Daoy (cell line): ENCODE measurements at places on chromosomes 2 and 18. TPM values are rescaled to one million over a fixed set of nuclear protein-coding genes. Genes with fewer than 3 reads are reported as not detected.

- peak; percentile 17 for DNase-seq
Observed at GRCh38 chr2:153519257-153519875, 40.8 kb upstream of the RPRM start.

- DNase-seq: no peak
Observed at GRCh38 chr2:97656905-97657587, 6.8 kb downstream of the ACTR1B start.

DNA sequence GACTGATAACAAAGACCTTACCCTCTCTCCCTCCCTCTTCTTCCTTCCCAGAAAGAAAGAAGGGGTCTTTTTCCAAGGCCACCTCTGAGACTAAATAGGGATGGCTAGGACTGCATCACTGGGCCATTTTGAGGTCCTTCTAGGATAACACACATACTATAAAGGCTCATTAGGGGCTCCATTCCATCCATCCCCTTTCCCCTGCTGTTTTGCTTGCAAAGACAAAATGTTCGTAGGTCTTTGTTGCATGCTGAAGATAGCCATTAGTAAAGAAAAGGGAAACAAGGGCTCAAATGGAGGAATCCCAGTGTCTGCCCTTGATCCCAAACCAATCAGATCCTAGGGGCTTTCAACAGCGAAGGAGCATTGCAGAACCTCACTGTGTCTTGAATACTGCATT lies 344.3 kb downstream of the CYP26B1 start:
- no peak for DNase-seq

DNA sequence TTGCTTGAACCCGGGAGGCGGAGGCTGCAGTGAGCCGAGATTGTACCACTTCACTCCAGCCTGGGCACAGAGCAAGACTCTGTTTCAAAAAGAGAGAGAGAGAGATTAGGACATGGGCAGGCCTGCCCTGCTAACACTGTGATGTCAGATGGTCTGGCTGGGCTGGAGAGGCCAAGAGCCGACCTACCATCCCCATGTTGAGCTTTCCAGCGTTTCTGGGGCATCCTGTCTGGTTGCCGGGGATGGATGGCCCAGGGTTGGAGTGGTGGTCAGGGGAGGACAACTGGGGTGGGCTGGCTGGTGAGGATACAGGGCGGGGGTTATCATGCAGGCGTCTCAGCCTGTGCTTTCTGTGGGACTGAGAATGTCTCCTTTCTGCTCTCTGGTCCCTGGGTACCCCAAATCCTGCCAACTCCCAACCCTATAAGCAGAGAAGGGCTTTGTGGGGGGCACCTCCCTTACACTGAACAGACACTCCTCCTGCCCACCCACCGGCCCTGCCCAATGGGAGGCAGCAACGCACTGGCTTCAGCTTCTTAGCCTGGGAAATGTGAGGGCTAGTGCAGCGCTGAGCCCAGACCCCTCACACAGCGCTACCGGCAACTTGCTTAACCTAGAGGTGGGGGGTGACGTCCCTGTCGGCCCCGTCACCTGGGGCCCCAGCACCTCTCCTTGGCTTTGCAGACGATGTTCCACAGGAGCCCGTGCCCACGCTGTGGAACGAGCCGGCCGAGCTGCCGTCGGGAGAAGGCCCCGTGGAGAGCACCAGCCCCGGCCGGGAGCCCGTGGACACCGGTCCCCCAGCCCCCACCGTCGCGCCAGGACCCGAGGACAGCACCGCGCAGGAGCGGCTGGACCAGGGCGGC lies 5.4 kb downstream of the SNORC start:
- peak; percentile 30 for DNase-seq

- DNase-seq: no peak
Observed at GRCh38 chr2:196086517-196087368, 18.1 kb upstream of the DNAH7 start.

- no peak for DNase-seq
Observed at GRCh38 chr18:46950064-46950656, 32.8 kb downstream of the KATNAL2 start.

GRCh38 chr2:156672556-156673332 lies 236.6 kb downstream of the GPD2 start:
- no peak for DNase-seq

DNA sequence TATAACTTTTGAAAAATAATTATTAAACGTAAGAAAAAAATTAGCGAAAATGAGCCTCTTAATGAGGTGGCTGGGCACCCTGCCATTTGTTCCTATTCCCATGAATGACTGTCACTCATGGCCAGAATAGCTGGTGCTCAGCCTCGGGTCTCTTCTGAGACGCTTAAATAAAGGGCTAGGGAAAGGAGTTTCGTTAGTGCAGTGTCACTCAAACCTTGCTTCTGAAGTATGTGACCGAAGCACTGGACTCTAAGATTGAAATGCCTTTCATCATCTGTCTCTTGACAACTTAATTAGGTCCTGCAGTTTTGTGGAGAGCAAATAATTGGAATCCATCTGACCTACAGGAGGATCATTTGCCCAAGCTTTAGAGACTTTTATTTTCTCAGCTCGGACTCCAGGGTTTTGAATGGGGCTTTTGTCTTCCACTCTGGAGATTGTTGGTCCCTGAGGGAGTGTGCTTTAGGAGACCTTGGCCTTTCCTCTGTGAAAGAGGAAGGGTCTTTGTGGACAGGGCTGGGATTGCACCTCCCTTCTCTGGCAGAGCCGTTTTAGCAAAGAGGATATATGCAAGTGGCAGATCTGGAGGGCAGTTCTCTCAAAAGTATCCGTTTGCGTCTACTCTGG lies 42.3 kb upstream of the FHOD3 start:
- DNase-seq: no peak

- DNase-seq: no peak
Observed at GRCh38 chr2:194550702-194551101, 1106.3 kb upstream of the SLC39A10 start.

DNA sequence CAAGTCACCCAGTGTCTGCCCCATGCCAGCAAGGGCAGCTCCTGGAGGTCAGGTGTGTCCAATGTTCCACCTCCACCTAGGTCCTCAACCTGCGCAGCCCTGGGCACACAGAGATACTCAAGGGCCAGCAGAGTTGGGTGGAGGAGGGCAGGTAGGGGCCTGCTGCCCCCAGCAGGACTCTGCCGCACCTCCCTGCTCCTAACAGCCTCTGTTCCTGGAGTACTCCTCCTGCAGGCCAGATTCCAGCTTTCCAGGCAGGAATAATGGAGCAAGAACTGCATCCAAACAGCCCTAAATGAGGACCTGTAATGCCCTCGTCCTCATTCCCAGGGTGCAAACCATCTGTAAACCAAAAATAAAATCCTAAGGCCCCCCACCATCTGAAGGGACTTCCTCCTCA lies 44.4 kb upstream of the ACAA2 start:
- no peak for DNase-seq

GRCh38 chr2:38871432-38871831 lies 4.3 kb downstream of the DHX57 start:
- DNase-seq: no peak

- no peak for DNase-seq
Observed at GRCh38 chr2:17713291-17713690, 40.3 kb downstream of the SMC6 start.

DNA sequence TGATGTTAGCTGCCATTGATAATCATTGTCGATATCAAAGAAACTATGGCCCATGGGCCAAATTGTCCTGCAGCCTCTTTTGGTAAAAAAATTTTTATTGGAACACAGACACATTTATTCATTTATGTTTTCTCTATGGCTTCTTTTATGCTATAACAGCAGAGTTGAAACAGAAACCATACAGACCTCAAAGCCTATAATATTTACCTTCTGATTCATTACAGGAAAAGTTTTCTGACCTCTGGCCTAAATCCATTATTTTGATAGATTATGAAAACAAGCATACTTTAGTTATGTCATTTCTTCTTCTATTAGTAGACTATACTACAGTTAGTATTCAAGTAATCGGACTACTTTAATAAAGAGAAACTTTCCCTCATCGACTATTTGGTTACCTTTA lies 349.7 kb upstream of the GALNT5 start:
- DNase-seq: no peak

DNA sequence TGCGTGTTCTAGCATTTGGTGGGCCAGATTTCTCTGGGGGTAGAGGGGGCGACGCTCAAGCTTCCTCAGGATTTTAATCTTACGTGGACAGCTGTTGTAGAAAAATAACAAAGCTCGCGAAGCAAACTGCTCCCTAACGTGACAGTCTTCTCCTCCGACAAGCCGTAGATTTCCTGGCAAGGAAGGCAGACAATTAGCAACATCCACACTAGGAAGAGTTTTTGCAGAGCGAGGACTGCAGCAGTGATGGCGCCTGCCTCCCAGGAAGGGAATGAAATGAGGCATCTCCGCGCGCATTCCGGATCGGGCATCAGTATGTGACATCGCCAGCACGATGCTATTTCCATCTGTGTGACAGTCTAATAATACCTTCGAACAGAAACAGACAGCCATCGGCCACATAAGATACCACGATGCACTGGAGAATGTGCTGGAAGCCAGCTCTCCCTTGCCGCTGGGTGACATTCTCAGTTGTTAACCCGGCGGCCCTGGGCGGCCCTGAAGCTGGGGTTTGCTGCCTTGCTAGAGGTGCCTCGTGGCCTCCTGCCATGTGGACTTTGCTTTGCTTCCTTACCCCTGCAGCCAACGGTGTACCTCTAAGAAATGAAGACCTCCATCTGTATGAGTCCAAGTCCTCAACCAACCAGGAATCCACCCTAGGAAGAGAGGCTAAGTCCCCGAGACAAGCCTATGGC lies 101.8 kb upstream of the AGAP1 start:
- no peak for DNase-seq

DNA sequence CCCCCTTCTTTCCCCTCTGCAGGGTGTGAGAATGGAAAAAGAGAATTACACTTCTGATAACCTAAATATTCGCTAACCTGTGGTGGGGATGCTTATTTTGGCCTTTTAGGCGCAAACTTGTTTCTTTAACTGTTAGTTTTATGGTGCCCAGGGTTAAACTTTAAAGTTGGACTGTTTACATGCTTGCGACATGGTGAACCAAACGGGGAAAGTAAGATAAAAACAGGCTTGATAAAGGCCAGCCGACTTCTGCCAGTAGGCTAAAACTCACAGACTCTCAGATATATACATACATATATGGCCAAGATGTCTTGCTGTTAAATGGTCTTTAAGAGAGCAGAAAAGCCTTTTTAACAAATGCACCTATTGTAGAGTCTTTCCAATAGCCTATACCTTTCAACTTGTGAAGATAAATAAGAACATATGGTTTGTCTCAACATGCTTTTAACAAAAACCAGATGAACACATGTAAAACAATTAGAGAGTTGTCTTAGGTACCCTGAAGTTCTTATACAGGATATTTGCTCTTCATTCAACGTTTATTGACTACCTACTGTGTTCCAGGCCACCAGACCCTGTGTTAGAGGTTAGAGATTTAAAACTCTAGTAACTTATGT lies 29.0 kb downstream of the PRKCE start:
- no peak for DNase-seq

GRCh38 chr2:186783254-186783653 lies 65.7 kb downstream of the ZSWIM2 start:
- DNase-seq: no peak

DNA sequence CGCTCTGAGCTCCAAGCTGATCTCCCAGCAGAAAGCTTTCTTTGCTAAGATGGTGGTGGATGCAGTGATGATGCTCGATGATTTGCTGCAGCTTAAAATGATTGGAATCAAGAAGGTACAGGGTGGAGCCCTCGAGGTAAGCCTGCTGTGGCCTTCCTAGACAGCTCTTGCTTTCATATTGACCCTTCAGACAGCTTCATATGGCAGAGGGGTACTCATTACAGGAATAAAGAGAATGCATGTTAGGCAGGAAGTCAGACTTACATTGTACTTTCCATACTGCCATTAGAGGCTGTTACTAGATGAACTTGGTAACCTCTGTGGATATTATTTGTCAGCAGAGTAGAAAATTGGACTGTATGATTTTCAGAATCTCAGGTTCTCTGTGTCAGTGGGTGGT lies 10.5 kb downstream of the CCT7 start:
- DNase-seq: no peak

LAMA3 gene
- total RNA-seq: 1.4 and 5.9 TPM in 2 replicates

ZBTB7C gene
- total RNA-seq: 0.21 and 0.29 TPM in 2 replicates

TMEM163 gene
- 0.09 and 0.34 TPM in 2 replicates for total RNA-seq

ITGB6 gene
- total RNA-seq: 3.1 and 4.2 TPM in 2 replicates

UGT1A5 gene
- 0.34 TPM in 1 of 2 replicates, not detected in the other for total RNA-seq

TRIM43 gene
- not detected in 2 replicates for total RNA-seq

GPR45 gene
- not detected in 2 replicates for total RNA-seq

FEV gene
- 0.34 TPM in 1 of 2 replicates, not detected in the other for total RNA-seq

ZAP70 gene
- 0.33 and 0.46 TPM in 2 replicates for total RNA-seq
